Renal cortical epithelial cell (primary cell): ENCODE measurements at places on chromosomes 4 and X. TPM values are rescaled to one million over a fixed set of nuclear protein-coding genes. Genes with fewer than 3 reads are reported as not detected.

PPM1K gene
- 12.4 and 17.2 TPM in 2 replicates for total RNA-seq

FOXP3 gene
- 0.05 TPM in 1 of 2 replicates, not detected in the other for total RNA-seq

NAA11 gene
- total RNA-seq, result not detected in 2 replicates

SERTM2 gene
- total RNA-seq, result 0.17 and 0.40 TPM in 2 replicates

LDB2 gene
- total RNA-seq, result 0.35 and 0.99 TPM in 2 replicates

NPFFR2 gene
- total RNA-seq, result 2.7 and 34.0 TPM in 2 replicates

DNA sequence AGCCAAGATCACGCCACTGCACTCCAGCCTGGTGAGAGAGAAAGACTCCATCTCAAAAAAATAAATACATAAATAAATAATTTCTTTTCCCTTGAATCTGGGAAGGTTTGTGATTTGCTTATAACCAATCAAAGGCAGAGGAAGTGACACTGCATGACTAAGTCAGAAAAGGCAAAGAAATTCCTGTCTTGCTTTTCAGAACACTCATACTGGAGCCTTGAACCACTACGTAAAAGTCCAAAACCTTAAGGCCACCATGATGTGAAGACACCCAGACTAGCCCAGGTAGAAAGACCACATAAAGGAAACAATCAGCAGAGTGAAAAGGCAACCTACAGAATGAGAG is 36.6 kb downstream of the TMEM156 start:
- no peak for DNase-seq

GRCh38 chr4:184978211-184978610 is 40.1 kb upstream of the HELT start:
- DNase-seq, result no peak

- DNase-seq, result no peak
Observed at GRCh38 chr4:53598483-53598882, 7.2 kb upstream of the LNX1 start.

GRCh38 chr4:19520939-19521520 is 730.7 kb upstream of the SLIT2 start:
- no peak for DNase-seq
